ENCODE measurements at places on chromosomes 16 and 17.

DNA sequence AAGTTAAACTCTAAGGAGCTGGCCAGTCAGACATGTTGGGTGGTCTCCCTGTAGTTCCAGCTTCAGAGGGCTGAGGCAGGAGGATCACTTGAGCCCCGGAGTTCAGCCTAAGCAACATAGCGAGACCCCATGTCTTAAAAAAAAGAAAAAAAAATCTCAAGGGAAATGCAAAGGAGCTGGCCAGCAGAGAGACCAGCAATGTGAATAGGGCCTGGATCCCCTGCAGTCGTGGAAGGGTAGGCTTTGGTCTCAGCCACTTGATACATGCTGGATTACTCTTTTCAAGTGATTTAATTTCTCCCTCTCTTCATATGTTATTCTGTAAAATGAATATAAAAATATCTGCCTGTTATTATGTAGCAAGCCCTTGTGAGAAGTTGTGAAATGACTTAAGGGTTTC, 207.7 kb downstream of the SPECC1 start:
- DNase-seq, result no peak

DNA sequence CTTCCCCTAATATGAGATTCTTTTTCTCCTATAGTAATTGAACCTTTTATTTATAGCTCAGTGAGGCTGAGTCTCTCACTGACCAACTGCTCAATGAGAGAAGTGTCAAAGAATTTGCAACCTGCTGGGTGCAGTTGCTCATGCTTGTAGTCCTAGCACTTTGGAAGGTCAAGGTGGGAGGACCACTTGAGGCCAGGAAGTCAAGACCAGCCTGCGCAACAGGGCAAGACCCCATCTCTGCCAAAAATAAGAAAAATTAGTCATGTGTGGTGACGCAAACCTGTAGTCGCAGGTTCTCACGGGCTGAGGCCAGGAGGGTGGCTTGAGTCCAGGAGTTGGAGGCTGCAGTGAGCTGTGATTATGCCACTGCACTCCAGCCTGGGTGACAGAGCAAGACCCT, 30.9 kb upstream of the CRYBA1 start:
- no peak for DNase-seq

GRCh38 chr16:55835581-55835980, 2.7 kb upstream of the CES1 start:
- DNase-seq, result no peak

GRCh38 chr16:48961546-48961945, 320.1 kb downstream of the CBLN1 start:
- no peak for DNase-seq

GRCh38 chr16:67764158-67764667, 42.1 kb downstream of the RANBP10 start:
- no peak for DNase-seq

- DNase-seq, result no peak
Observed at GRCh38 chr16:72149676-72150464, 22.1 kb downstream of the PMFBP1 start.

DNA sequence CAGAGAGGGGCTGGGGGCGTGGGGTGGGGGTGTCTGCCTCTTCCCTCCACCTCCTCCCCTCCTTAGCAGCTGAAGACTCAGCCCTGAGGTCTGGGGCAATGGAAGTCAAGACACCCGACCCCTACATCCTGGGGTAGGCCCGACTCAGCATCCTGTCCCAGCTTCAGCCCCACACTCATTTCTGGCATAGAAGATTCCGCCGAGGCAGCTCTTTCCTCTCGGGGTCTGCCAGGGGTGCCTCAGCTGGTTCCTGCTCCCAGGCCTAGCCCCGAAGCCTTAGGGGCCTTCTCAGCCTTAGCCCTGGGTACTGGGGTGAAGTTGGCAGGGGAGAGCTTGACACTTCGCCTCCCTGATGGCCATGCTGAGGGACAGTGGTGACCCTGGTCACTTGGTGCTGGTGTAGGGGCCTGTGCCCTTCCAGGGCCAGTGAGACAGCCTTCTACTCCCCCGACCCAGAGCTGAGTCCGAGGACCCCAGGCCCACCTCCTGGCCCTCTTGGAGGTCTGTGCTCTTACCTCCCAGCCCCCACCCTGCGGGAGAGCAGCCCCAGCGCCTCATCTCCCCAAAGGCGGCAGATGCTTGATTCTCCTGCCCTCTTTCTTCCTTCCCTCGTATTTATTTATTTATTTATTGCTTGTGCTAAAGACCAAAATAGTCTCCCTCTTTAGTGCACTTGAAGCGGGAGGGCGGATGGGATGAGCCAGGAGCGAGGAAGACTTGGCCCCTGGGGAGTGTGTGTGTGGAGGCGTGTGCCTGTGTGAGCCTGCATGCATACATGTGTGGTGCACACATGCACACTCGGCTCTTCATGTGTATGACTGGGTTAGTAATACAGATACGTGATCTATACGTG, 42.5 kb downstream of the KCNJ12 start:
- no peak for DNase-seq

DNA sequence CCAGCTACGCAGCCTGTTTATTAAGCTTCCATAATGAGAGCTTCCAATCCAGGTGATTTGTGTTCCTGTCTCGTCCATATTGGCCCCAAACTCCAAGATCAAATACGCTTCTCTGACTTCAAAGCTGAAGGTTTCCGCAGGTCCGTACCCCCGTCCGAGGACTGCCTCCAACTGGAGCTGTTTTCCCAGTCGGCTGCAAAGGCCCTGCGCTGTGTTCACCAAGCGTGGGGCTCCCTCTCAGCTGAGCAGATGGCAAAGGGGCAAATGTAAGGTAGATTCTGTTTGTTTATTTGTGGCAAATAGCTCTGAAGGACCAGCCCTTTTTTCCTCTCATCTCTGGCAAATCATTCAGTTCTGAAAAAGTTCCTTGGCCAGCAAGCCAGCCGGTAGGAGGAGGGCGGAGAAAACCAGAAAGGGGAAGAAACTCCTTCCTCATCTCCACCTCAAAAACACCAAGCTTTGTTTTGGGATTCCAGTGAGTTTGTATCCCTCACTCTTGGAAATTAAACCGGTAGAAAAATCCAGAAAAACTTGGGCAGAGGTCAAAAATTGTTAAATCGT, 35.2 kb downstream of the NXN start:
- no peak for DNase-seq

GRCh38 chr17:35496451-35497290, 40.8 kb downstream of the SLFN12L start:
- no peak for DNase-seq

DNA sequence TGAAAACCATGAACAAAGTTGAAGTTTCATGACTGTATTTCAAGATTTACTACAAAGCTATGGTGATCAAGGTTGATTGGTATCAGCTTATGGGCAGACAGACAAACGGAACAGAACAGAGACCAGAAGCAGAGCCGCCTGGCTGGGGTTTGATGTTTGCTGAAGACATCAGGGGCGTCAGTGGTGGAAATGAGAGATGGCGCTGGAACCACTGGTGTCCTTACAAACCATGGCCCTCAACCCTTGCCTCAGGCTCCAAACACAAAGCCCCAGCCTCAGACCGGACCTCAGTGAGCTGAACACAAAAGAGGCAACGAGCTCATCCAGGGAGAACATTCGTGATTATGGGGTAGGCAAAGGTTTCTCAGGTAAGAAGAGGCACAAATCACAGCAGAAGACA, 113.0 kb upstream of the METRNL start:
- DNase-seq, result no peak

GRCh38 chr17:63476459-63476853, 405 bp upstream of the ACE start:
- DNase-seq, result no peak

GRCh38 chr16:66264311-66265047, 102.0 kb upstream of the CDH5 start:
- no peak for DNase-seq

- no peak for DNase-seq
Observed at GRCh38 chr17:67867591-67867990, 42.3 kb downstream of the BPTF start.
